ENCODE measurements at places on chromosomes 5 and 9.

- DNase-seq: no peak
Measured at GRCh38 chr5:124463851-124464250, 282.6 kb downstream of the ZNF608 start.

- no peak for DNase-seq
Measured at GRCh38 chr5:155270725-155271124, 257.2 kb downstream of the KIF4B start.

- DNase-seq: no peak
Measured at GRCh38 chr5:180865981-180866695, 5.1 kb upstream of the ZFP62 start.

- DNase-seq: no peak
Measured at GRCh38 chr5:40618926-40619325, 60.8 kb upstream of the PTGER4 start.

DNA sequence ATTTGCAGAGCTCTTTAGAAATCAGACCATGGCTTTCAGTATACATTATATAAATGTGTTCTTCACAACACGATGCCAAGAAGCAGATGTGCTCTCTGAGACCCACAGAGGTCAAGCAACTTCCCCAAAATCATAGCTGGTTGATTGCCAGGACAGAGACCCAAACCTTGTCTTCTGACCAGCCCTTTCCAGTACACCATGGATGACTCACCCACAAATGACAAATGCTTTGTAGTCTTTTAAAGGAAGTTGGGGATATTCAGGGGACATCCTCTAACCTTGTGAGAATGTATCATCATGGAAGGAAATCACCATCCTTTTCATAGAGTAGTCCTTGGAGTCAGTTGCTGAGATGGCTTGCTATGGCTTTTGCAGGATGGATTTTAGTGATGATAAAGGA, 30.1 kb downstream of the ZNF462 start:
- DNase-seq: no peak

DNA sequence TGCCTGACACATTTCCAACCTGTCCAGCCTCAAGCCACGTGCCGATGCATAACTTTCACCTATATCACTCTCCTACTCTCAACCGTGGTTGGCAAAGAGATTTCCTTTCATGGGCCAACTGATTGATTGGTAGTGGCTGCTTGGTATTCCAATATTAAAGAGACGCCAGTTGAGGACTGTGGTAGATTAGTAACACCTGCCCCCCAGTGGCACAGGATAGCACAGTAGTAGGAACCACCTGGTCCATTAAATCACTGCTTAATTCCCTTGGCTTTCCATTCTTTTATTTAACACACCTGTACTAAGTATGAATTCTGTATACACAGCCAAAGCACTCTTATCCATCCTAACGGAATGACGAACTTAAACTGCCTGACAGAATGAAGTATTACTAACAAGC, 19.1 kb upstream of the FOXB2 start:
- DNase-seq: no peak

DNA sequence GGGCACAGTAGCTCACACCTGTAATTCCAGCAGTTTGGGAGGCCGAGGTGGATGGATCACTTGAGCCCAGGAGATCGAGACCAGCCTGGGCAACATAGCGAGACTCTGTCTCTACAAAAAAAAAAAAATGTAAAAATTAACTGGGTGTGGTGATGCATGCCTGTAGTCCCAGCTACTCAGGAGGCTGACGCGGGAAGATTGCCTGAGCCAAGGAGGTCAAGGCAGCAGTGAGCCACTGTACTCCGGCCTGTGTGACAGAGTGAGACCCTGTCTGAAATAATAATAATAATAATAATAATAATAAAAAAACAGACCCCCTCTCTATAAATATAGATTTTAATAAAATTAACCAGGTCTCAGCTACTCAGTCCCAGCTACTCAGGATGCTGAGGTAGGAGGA, 179.7 kb downstream of the AOPEP start:
- no peak for DNase-seq

GRCh38 chr5:102798104-102798785, 43.1 kb downstream of the PAM start:
- no peak for DNase-seq

- DNase-seq: peak; percentile 10
Measured at GRCh38 chr9:92308893-92309292, 15.4 kb upstream of the IARS1 start.

DNA sequence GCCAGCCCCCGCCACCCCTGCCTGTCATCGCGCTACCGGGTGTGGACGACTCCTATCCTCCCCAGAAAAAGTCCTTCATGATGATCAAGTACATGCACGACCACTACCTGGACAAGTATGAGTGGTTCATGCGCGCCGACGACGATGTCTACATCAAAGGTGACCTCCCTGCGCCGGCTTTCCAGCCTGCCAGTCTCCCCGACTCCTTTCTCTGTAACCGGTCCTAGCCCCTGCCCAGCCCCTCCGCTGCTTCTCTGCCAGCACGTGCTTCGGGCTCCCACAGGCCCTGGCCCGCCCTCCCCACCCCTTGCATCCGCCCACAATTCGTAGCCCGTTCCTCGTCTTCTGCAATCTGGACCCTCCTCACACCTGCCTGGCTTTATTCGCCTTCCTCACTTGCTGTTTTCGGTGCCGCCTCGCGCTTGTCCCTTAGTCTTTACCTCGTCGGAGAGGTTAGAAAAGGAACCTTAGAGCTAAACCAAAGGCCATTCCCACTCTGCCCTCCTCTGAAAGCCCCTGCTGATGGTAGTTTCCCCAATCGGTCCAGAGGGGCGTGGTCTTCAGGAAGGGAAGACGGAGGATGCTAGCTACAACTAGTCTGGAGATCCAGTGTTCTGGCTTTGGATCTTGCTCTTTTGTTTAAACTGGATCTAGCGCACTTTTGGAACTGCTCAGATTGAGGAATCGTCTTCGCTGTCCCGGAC, 1.4 kb downstream of the CHSY3 start:
- DNase-seq: no peak

GRCh38 chr9:136525207-136525606, 20.6 kb downstream of the NOTCH1 start:
- no peak for DNase-seq
